ENCODE measurements at places on chromosomes 3 and 15.
A peak's percentile ranks its signal among the peaks of the same experiment; 100 is the strongest.

GRCh38 chr15:37891766-37892368 is 42.6 kb upstream of the TMCO5A start:
- no peaks in the 10 kb centered on the region for H3K4me1 ChIP-seq
- H3K27ac ChIP-seq, result no peak overlapping the region
- no peak for DNase-seq
- H3K27me3 ChIP-seq, result no peaks in the 10 kb centered on the region
- H3K4me3 ChIP-seq, result no peak overlapping the region
- no peaks in the 10 kb centered on the region for H3K36me3 ChIP-seq

DNA sequence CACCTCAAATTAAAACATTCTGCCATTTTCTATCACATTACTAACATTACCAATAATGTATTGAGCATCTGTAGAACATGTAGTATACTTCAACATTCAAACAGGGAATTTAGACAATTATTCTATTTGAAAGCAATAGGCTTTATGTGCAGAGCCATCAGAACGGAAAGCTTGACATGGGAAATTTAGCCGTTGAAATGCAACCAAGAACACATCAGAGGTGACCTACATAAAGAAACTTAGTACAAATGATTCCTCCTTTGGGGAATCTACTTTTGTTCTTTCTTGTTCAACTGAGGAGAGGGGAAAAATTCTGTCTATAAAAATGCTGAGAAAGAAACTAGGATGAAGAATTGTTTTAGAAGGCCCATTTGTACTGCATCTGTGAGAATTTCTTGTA is 38.6 kb upstream of the RBMS3 start:
- no peaks in the 10 kb centered on the region for H3K27me3 ChIP-seq
- H3K4me3 ChIP-seq, result no peak overlapping the region
- no peak overlapping the region for H3K27ac ChIP-seq
- H3K36me3 ChIP-seq, result no peaks in the 10 kb centered on the region

DNA sequence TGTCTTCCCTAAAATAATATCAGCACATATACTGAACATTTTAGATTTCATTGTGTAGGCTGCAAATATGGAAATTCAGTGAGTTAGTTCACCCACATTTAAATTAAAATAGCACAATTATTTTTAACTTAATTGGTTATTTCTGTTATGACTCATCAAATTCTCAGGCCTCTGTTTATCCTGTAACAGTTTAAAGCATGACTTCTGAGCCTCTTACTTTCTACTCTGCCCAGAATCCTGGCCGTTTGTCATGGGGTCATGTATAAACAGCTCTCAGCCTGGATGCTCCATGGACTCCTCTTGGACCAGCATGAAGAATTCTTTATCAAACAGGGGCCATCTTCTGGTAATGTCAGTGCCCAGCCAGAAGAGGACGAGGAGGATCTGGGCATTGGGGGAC is 12.2 kb downstream of the TUBGCP4 start:
- peak overlapping the region; percentile 45 for H3K27ac ChIP-seq
- no peaks in the 10 kb centered on the region for H3K27me3 ChIP-seq
- DNase-seq, result no peak
- no peaks in the 10 kb centered on the region for H3K36me3 ChIP-seq
- peaks cover 7% of the 10 kb centered on the region for H3K4me1 ChIP-seq
- H3K4me3 ChIP-seq, result no peak overlapping the region

- no peak within 1 kb of the TSS for H3K4me3 ChIP-seq
- DNase-seq, result no peak
- H3K27me3 ChIP-seq, result no peaks in the 10 kb centered on the region
Measured at GRCh38 chr3:171026597-171027293, at the start of gene SLC2A2. Gene SLC2A2 (minus strand): TSS chr3:171026720. CDS start chr3:171026670, 50 bp downstream.

Data from gastrocnemius medialis (tissue), 4 donors.